ENCODE measurements at places on chromosomes 4 and X.

DNA sequence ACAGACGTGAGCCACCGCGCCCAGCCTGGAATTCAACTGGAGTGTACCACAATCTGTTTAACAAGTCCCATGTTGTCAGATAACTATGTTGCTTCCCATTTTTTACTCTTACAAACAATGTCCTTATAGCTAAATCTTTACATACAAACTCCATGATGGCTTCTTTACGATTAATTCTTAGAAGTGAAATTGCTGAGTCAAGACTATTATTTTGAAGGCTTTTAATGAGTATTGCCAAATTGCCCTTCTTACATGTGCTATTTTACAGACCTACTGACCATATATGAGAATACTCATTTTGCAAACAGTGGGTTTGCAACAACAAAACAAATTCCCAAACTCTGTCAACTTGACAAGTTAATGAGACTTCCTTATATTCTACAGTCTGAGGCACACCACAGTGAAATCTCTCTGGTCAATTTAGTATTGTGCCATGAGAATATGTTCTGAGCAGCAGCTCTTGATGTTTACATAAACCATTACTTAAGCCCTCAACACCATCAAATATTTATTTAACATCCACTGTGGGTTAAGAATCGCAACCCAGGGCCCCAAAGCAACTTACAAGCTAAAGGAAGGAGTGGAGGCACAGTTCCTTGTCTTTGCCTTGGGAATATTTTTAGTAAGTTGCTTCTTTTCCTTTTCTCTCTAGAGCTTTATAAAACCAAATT is 128.5 kb downstream of the SPRY1 start:
- DNase-seq, result no peak

- no peak for DNase-seq
Measured at GRCh38 chr4:151797131-151797530, 36.3 kb upstream of the GATB start.

DNA sequence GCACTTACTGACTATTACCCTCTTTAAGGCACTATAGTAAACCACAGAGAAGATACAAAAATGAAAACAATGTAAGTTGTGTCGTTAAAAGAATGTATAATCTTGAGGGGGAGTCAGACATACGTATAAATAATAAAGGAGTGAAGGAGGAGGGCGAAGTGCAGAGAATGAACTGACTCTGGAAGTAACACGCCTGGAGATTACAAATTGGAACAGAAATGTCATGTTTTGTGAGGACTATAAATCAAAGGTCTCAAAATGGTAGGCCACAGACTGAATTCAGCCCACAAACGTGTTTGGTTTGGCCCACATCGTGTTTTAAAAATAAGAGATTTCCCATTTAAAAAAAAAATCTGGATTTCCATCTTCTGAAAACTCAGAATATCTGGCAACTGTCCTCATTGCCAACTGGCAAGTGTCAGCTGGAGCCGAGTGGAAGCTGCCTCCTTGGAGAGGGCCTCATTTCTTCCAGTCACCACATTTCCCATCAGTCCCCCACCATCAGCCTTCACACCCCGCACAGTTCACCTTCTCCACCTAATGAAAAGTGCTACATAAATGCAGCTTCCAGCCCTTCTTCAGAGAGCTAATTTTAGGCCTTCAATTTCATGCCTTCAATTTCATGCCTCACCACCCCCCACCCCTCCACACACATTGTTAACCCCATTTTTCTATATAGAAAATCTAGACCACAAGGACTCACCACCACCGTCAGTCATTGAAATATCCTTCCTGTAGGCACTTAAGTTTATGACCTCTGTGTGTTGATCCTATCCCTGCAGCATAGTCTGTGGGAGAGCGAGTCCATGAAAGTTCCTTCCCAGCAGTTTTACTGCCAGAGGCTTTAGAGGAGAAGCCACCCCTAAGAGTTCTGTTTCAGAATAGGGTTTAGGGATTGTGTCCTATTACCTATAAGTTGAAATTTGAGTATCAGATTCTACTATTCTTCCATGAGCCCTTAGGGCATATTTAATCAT is 32.0 kb upstream of the COL25A1 start:
- no peak for DNase-seq

- no peak for DNase-seq
Measured at GRCh38 chrX:34917146-34917545, 25.4 kb upstream of the FAM47B start.

- no peak for DNase-seq
Measured at GRCh38 chr4:14792702-14793227, 209.5 kb upstream of the CPEB2 start.

- DNase-seq, result no peak
Measured at GRCh38 chr4:108425988-108426387, 194.4 kb upstream of the RPL34 start.

DNA sequence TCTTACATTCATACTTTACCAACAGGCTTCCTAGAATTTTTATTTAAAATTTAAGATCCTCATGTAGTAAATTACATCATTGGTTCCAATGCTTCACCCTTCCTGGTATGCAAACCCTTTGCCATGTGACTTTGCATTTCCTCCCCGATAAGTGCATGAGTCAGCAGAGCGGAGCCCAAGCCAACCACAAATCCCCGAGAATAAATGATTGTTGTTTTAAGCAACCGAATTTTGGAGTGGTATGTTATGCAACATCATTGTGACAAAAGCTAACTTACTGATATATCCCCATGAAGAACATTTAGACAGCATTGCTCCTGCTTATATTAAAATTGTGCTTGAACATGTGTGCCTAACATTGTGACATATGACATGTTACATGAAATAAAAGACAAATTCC is 199.4 kb upstream of the DDX53 start:
- DNase-seq, result no peak

GRCh38 chrX:49860867-49861535 is 18.3 kb upstream of the USP27X start:
- DNase-seq, result no peak

DNA sequence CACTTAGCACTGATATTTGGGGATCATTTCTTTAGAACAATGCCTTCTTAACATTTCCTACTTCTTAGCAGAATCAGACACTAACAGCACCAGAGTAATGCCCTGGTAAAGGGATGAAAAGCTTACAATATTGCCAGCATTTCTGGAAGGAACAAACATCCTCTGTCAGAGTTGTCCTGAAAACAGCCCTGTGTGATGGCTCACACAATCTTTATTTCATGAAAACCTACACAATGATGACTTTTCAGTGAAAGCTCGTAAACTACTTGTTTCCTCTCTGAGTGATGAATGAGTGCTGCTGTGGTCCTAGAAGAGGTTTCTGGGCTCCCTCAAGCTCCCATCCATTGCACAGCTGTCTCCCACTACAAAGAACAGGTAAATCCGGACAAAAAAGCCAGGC is 52.8 kb downstream of the GPC4 start:
- DNase-seq, result no peak

DNA sequence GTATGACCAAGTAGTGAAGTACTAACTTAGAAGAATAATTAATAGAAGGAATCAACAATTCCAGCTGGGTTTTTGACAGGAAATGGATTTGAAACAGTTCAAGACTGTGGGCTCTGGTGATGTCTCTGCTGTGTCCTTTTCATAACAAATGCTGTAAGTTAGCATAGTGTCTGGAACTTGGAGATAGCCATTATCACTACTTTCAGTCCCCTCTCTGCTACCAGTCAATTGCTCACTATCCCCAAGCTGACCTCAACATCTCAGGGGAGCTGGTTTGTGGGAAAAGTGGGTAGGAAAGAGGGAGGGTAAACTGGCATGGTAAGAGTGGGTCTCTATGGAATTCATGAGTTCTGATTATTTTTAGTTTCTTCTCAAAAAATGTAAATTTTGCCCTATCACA is 231.4 kb upstream of the MID1 start:
- no peak for DNase-seq

DNA sequence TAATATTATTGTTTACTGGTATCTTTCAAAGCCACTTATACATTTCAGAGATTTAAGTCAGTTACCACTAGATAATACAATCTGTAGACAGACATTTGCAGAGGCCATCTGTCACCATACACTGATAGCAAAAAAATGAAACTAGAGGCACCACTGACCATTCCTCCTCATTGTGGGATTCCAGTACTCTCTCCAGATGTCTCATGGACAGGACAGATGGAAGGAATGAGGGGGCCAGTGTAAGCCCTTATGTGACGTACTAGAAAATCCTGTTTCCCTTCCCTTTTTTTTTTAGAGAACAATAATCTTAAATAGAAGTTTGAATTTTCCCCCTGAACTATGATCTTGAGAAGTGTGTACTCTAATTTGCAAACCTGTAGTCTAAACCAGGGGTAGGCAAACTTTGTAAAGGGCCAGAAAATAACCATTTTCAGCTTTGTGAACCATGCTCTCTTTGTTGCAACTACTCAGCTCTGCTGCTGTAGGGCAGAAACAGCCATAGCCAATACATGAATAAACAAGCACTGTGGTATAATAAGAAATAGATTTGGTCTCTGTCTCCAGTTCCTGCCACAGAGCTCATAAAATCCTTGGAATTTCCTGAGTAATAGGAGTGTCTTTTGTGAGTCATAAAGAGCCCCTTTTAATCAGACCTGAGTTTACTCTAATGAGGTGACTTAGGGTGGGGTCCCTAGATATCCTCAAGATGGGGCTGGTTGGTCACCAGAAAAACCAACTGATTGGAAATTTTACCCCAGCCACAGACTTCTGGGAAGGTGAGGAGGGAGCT is 90.4 kb downstream of the MOSPD2 start:
- no peak for DNase-seq

GRCh38 chr4:119135721-119136121 is at the start of gene MYOZ2:
TSS of gene MYOZ2 (plus strand) at chr4:119135832. CDS start at chr4:119136526, 694 bp downstream.
- DNase-seq, result no peak

Data from dorsolateral prefrontal cortex (tissue), 122 donors.